Putamen (tissue), 1 donor: ENCODE measurements at places on chromosomes 16 and 17.

DNA sequence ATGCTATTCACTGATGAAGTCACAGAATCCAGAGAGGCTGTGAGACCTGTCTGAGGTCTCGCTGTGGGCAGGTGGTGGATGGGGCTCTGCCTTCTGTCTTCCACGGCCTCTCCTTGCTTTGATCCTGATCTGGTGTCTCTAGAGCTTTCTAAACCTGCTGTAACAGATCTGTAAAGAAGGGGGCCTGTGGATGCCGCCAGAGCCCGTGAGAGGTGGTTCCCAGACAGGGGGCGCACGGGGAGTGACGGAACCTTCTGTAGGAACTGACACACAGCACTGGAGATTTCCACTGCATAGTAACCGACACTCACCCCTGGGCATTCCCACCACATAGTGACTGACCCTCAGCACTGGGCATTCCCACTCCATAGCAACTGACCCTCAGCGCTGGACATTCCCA, 16.0 kb downstream of the CBFA2T3 start:
- DNase-seq, result no peak

DNA sequence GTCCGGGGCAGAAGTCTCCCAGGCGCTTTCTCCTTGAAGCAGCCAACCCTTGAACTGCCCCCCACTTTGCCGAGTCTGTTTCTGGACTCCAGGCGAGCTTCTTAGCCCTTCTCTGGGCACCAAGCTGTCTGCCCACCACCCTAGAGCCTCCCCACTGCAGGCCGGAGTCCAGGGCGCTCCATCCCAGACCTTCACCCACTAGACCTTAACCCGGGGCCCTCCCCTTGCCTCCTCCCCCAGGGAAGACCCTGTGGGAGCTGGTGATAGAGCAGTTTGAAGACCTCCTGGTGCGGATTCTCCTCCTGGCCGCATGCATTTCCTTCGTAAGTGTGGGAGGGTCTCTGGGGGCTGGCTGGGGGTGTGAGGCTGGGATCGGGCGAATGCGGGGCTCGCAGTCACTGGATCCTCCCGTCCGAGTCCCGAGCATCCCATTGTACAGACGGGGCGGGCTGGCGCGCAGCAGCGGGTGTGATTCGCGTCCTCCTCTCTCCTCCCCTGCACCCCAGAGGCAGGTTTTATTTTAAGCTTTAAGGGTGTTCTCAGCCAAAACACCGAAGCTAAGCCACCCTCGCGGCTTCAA, 1.1 kb downstream of the ATP2A1 start:
- no peak for DNase-seq

DNA sequence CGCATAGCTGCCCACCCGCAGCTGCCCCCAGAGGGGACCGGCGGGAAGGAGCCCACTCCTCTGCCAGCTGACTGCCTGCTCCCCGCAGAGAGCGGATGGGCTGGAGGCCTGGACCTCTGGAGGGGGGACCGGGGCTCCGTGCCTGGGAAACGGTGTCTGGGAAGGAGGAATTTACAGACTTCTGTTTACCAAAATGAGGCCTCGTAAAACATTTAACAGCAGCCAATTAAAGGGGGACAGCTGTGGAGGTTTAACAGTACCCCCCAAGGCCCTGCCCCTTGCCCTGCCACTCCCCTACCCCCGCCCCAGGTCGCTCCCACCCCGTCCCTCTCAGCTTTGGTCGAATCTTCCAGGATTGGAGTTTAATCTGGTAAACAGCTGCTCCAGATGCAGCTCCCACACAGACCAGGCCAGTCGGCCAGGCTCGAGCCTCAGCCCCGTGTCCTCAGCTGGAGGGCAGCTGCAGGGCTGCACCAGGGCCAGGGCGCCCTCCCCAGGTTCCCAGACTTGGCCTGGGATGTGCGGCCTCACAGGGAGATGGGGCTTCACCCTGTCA, 41.1 kb downstream of the BAHCC1 start:
- DNase-seq, result no peak

GRCh38 chr16:58883131-58883530, 149.0 kb upstream of the GOT2 start:
- no peak for DNase-seq

DNA sequence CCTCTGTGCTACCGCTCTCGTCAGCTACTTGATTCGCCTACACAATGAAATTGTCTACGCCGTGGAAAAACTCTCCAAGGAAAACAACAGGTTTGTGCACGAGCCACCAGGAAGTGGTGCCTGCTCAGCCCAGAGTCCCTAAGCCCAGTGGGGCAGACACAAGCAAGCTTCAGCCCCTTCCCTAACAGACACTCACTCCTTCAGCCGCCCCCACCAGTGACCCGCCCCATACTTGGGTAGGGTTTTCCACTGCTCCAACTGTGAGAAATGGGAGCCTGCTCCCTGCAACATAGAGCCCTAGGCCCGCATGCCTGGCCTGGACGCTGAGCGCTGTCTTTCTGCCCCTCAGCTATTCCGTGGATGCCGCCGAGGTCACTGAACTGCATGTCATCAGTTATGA, 28.6 kb upstream of the ENDOV start:
- DNase-seq, result no peak

DNA sequence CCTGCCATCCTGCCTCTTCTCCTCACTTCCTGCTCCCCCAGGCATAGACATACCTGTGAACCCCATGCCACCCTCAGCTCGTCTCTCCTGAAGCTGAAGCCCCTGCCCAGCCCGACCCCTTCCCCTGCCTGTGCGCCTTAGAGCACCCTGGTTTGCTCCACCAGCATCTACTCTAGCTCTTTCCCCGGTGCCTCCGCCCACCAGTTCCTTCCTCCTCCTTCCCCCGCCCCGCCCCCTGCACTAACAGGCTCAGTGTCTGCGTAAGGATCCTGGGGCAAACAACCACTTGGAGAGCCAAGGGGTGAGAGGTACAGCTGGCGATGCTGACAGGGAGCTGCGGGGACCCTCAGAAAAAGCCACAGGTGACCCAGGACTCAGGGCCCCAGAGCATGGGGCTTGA, 1.9 kb downstream of the GPR142 start:
- DNase-seq, result no peak

GRCh38 chr17:14301279-14302090, 604 bp downstream of the HS3ST3B1 start:
- DNase-seq, result no peak

DNA sequence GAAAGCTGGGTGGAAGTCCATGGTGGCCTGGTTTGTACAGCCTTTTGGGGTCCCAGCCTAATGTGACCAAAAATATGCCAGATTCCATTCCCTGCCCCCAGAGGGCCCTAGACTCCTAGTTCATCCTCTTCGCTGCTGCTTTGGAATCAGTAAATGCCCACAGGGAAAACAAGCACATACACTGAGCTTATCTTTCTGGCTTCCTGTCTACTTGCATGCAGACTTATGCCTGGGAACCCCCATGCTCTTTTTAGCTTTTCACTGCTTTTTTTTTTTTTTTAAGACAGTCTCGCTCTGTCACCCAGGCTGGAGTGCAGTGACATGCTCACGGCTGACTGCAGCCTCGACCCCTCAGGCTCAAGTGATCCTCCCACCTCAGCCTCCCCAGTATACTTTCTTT, 6.2 kb upstream of the CD300LG start:
- DNase-seq, result no peak

GRCh38 chr17:70539132-70539924, 370.0 kb downstream of the KCNJ2 start:
- DNase-seq, result no peak

GRCh38 chr16:20411055-20411454, 1.7 kb downstream of the ACSM5 start:
- DNase-seq, result no peak

DNA sequence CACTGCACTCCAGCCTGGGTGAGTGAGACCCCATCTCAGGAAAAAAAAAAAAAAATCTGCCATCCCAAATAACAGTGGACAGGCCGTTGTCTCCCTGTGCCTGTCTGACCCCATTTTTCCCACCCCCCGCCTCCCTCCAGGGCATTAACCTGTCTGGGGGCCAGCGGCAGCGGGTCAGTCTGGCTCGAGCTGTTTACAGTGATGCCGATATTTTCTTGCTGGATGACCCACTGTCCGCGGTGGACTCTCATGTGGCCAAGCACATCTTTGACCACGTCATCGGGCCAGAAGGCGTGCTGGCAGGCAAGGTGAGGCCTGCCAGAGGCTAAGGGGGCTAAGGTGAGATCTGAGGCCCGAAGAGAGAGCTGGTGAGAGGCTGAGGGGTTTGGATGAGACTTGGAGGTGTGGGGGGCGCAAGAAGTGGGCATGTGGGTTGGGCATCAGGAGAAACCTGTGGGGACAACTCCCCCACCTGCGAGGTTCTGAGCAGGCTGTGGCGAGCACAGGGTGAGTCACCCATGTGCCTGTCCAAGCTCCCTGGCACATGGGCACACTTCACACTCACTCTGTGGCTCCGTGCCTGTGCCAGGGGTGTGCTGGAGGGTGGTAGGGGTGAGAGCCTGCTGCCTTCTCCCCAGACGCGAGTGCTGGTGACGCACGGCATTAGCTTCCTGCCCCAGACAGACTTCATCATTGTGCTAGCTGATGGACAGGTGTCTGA, 34.7 kb downstream of the ANKRD40 start:
- no peak for DNase-seq

DNA sequence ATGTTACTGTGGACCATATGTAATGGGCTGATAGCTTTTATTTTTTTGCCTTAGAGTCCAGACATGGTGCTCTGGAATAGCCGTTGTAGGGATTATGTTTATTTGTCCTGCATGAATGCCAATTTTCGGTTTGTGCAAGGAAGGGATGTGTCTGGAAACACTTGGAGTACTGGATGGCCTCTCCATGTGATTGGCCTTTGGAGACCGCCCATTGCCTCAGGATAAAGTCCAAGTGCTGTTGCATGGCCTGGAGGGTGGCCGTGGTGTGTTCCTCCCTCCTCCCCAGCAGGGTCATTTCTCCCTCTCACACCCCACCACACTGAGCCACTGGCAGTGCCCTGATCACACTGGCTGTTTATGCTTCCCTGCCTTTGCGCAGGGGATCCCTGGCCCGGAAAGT, 93.9 kb downstream of the MSI2 start:
- DNase-seq, result no peak

DNA sequence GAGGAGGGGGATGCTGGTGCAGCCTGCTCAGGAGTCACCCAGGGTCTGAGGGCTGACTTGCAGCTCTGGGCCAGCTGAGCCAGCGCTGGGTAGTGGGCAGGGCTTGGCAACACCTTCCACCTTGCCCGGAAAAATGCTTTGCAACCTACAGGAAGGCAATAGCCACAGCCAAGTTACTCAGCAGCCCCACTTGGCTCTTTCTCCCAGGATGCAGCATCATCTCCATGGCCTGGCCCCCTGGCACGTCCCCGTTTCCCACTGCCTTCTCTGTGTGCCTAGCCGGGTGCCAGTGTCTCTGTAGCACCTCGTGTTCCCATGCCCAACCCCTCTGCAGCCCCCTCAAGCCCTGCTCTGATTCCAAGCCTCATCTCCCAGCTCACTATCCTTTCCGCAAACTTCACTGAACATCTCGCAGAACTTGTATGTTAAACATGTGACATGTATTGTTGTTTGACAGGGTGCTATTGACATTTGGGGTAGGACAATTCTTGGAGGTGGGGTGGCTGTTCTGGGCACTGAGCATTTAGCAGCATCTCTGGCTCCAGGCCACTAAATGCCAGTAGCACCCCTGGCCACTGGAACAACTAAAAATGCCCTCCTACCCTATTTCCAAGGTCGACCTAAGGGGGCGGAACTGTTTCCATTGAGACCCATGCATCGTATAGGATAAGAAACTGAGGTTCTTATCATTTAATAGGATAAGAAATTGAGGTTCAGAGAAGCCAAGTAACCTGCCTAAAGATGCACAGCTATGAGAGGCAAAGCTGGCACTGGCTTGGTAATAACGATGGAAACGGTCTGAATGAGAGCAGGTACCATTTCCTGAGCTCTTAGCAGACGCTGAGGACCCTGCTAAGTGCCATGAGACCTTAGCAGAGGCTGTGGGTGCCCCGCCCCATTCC, 12.2 kb downstream of the DEXI start:
- DNase-seq, result no peak

DNA sequence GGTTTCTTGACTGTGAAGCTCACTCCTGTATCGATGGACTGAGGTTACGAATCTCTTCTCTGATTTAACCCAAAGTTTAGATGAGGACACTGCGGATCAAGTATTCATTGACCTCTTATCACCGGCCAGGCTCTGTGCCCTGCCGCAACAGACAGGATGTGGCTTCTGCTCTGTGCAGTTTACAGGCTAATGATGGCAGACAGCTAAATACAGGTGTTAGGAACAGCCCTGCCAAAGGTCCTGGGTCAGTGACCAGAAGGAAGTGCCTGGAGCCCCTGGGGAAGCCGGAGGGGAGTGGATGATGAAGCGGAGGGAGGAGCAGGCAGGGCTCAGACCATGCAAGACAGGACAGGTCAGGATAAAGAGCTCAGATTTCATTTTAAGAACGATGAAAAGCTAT, 44.4 kb downstream of the HAPSTR1 start:
- no peak for DNase-seq

GRCh38 chr17:47742319-47743181, 9.5 kb downstream of the TBX21 start:
- DNase-seq, result no peak

- no peak for DNase-seq
These were observed 15.4 kb upstream of the MYO18A start for GRCh38 chr17:29195465-29196081.

DNA sequence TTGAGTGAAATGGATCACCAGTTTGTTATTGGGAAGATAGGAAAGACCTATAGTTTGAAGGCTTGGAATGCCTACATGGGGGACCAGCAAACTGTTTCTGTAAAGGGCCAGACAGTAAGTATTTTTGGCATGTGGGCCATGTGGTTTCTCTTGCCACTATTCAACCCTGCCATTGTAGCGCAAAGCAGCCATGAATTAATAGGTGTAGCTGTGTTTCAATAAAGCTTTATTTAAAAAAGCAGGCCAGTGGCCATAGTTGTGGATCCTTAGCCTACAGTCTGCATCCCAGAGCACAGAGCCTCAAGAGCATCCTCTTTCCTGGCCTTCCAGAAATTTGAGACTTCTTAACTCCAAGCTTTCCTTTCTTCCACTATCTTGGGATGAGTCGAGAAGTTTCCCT, 29.3 kb downstream of the ABAT start:
- no peak for DNase-seq

DNA sequence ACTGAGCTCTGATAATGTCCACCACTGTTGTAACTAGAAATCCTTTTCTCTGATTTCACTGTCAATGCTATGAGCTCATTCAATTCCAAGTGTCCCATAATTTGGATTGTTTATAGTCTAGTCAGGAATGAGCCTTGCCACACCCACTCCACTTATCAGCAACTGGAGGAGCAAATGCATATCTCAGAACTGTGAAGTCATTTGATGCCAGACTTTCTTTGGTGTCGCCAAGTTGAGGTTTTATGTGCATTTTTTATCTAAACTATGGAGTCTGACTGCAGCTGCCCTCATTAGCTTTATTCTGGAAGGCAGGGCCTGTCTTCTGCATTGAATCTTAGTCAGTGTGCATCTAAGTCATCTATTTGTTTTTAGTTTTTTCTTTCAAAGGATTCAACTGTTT, 361.3 kb downstream of the PMP22 start:
- no peak for DNase-seq

GRCh38 chr16:18792836-18793433, 2.8 kb upstream of the RPS15A start:
- no peak for DNase-seq

- DNase-seq, result no peak
These were observed 7.4 kb downstream of the XYLT1 start for GRCh38 chr16:17463335-17463734.
